ENCODE measurements at places on chromosomes 2 and 18. TPM values are rescaled to one million over a fixed set of nuclear protein-coding genes. Genes with fewer than 3 reads are reported as not detected.

The ANKRD30BL gene
- not detected for total RNA-seq

The C2orf49 gene
- 15.6 TPM for total RNA-seq

The LCT gene
- not detected for total RNA-seq

The CIB4 gene
- total RNA-seq = not detected

The RNF152 gene
- total RNA-seq = 11.8 TPM

The DNAJC27 gene
- 8.3 TPM for total RNA-seq

The UGT1A8 gene
- total RNA-seq = not detected

The FLACC1 gene
- total RNA-seq = 5.7 TPM

The EMX1 gene
- not detected for total RNA-seq

The RESP18 gene
- not detected for total RNA-seq

The LBX2 gene
- total RNA-seq = 1.0 TPM

The UNC80 gene
- 0.18 TPM for total RNA-seq

The XIRP2 gene
- 22.9 TPM for total RNA-seq

The CYP27A1 gene
- total RNA-seq = 17.4 TPM

The CERKL gene
- total RNA-seq = not detected

The SLC5A7 gene
- not detected for total RNA-seq

The ZCCHC2 gene
- 19.0 TPM for total RNA-seq

The FAM117B gene
- total RNA-seq = 3.6 TPM

The MBD1 gene
- total RNA-seq = 60.7 TPM

The CCDC102B gene
- 7.4 TPM for total RNA-seq

The LIPT1 gene
- total RNA-seq = 7.1 TPM

The IGFBP5 gene
- 88.5 TPM for total RNA-seq

The CREB1 gene
- 40.4 TPM for total RNA-seq

The CCDC68 gene
- 4.9 TPM for total RNA-seq

The MC2R gene
- not detected for total RNA-seq

The EVX2 gene
- total RNA-seq = not detected

The C2orf78 gene
- total RNA-seq = not detected

The ALPP gene
- total RNA-seq = not detected

The ASB18 gene
- 2.7 TPM for total RNA-seq

The SPDYA gene
- 0.44 TPM for total RNA-seq

The PTPRN gene
- not detected for total RNA-seq

The GREB1 gene
- 7.2 TPM for total RNA-seq

The RGPD8 gene
- 11.5 TPM for total RNA-seq

The UGT1A6 gene
- not detected for total RNA-seq

The TDRD15 gene
- total RNA-seq = not detected

The TTN gene
- total RNA-seq = 1,612 TPM

The SCN1A gene
- 0.32 TPM for total RNA-seq

The OTOF gene
- not detected for total RNA-seq

The CXCR1 gene
- 0.58 TPM for total RNA-seq

The TBR1 gene
- total RNA-seq = not detected

The TUBA3E gene
- total RNA-seq = 6.7 TPM

The RNF144A gene
- 4.4 TPM for total RNA-seq

The UGT1A3 gene
- total RNA-seq = not detected

The MLPH gene
- total RNA-seq = 121 TPM

The SCYGR3 gene
- total RNA-seq = not detected

The PCARE gene
- total RNA-seq = 1.0 TPM

The AQP4 gene
- 10.3 TPM for total RNA-seq

The AOX1 gene
- 27.0 TPM for total RNA-seq

The IL36G gene
- total RNA-seq = not detected

The SULT1C4 gene
- 4.5 TPM for total RNA-seq

The SLC4A3 gene
- 360 TPM for total RNA-seq

The MALL gene
- total RNA-seq = 39.1 TPM

The HAAO gene
- total RNA-seq = 2.5 TPM

The PARD6G gene
- total RNA-seq = 4.1 TPM

The PSMA8 gene
- not detected for total RNA-seq

The ZNF396 gene
- 1.0 TPM for total RNA-seq
